Activated T-cell treated with anti-CD3 and anti-CD28 coated beads for 4 hours (primary cell): ENCODE measurements at places on chromosomes 3 and 15.

DNA sequence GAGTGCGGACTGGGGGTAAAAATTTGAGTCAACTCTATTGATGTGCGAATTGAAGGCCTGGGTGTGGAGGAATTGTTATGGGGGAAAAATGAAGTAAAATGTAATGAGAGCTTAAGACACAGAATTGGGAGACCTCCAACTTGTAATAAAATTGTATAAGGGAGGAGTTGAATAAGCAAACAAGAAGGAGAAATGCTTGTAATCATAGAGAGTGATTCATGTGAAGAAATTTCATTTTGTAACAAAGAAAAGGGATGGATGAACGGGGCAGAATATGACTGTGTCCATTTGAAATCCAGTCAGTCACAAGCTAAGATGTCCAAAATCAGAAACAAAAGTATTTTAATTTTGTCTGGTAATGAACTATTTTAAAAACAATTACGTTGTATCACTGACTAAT is 552.3 kb downstream of the NAALADL2 start:
- DNase-seq, result no peak

DNA sequence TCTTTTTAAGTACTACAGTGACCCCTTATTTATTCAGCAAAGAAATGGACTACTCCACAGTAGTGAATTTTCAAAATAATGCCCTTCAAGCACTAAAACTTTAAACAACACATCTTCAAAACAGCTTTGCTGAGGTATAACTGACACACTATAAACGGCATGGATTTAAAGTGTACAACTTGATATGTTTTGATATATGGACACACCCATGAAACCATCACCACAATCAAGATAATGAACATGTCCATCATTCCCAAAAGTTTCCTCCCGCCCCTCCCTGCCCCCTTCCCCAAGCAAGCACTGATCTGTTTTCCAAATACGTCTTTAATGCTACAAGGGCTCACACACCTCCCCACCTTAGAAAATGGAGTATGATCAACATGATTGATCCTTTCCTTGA is 1.6 kb upstream of the FURIN start:
- no peak for DNase-seq

GRCh38 chr3:38015485-38015884 is 14.0 kb downstream of the PLCD1 start:
- DNase-seq, result no peak

DNA sequence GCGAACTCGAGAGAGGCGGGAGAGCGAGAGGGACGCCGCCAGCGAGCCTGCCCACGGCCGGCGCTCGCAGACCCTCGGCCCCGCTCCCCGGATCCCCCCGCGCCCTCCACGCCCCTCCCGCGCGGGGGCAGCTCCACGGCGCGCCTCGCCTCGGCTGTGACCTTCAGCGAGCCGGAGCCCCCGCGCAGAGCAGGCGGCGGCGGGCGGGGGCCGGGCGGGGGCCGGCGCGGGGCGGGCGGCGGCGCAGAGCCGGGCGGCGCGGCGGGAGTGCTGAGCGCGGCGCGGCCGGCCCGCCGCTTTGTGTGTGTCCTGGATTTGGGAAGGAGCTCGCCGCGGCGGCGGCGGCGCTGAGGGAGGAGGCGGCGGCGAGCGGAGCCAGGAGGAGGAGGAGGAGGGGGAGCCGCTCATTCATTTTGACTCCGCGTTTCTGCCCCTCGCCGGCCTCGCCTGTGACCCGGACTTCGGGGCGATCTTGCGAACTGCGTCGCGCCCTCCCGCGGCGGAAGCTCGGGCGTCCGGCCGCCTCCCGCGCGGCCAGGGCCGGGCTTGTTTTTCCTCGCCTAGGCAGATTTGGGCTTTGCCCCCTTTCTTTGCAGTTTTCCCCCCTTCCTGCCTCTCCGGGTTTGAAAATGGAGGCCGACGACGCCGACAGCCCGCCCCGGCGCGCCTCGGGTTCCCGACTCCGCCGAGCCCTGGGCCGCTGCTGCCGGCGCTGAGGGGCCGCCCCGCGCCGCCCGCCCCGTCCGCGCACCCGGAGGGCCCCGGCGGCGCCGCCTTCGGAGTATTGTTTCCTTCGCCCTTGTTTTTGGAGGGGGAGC is 524 bp downstream of the IGF1R start:
- peak; percentile 21 for DNase-seq

GRCh38 chr3:87895983-87896382 is 162.8 kb downstream of the CGGBP1 start:
- no peak for DNase-seq

- peak; percentile 21 for DNase-seq
Measured at GRCh38 chr3:156675830-156676767, 1.7 kb downstream of the TIPARP start.

DNA sequence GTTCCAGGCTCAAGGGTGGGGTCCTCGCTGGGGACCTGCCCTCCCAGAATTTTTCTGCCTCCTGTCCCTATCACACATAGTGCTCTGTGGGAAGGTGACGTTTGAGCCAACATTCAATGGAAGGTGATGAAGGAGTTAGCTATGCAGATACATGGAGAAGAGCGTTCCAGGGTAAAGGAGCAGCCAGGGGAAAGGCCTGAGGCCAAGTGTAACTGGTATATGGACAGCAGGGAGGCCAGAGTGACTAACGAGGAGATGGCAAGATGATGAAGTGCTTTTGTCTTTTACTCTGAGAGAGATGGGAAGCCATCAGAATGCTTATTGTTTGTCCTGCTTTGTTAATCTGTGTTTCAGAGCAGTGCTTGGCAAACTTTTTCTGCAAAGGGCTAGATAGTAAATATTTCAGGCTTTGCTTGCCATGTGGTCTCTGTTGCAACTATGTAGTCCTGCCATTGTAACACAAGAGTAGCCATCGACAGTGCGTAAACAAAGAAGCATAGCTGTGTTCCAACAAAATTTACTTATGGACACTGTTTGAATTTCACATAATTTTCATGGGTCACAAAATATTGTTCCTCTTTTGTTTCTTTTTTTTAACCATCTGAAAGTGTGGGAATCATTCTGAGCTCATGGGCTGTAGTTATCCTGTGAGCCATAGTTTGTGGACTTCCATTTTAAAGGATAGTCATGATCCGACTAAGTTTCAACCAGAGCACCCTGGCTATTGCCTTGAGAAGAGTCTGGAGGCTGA is 25.8 kb upstream of the PIAS1 start:
- no peak for DNase-seq
